Fibroblast of the conjunctiva (primary cell): ENCODE measurements at places on chromosomes 11 and 22.

GRCh38 chr22:22605074-22605404 lies 39.4 kb upstream of the GGTLC2 start:
- DNase-seq: no peak

- no peak for DNase-seq
Observed at GRCh38 chr11:123122852-123123251, 60.9 kb upstream of the HSPA8 start.

DNA sequence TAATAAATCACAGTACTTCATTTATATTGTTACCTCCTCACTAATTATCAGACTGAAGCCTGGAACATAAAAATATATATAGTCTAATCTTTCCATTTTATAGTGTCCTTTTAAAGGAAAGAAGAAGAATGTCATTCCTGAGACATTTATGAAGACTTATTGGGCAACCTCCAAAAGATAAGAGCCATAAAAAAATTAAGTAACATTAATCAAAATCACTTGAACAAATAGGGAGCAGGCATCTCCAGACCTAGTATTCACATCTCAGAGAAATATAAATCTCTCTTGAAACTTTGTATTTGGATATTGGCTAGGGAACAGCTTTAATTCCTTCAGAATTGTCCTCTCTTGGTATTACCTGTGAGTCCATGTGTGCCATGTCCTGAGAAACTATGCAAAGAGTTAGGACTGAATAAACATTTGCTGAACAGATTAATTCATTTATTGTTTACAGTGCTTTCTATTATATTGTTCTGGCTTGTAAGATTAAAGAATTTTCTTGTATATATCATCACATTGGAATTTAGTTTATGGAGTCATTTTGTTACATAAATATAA lies 530.5 kb upstream of the LRRC4C start:
- DNase-seq: no peak

GRCh38 chr11:57318178-57318577 lies 6.6 kb downstream of the TNKS1BP1 start:
- DNase-seq: peak; percentile 50

GRCh38 chr11:4713241-4713640 lies 8.7 kb downstream of the MMP26 start:
- no peak for DNase-seq

- no peak for DNase-seq
Observed at GRCh38 chr11:116467823-116468222, 305.0 kb downstream of the BUD13 start.

DNA sequence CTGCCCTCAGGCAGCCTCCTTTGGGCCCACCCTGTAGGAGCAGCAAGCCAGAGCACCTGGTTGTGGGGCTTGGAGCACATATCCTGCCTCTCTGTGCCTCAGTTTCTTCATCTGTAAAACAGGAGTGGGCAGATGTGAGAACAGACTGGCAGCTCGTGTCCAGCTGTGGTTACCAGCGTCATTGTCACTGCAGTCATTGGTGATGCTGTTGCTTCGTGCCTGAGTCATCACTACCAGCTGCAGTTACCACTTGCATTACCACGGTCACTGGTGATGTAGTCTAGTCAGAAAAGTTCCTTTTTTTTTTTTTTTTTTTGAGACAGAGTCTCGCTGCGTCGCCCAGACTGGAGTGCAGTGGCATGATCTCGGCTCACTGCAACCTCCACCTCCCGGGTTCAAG lies 20.4 kb downstream of the RSPH14 start:
- no peak for DNase-seq

GRCh38 chr11:120352405-120352804 lies 16.2 kb downstream of the ARHGEF12 start:
- no peak for DNase-seq

GRCh38 chr11:103681855-103682254 lies 354.6 kb upstream of the DDI1 start:
- no peak for DNase-seq

GRCh38 chr11:33542921-33543320 lies 157.7 kb downstream of the C11orf91 start:
- no peak for DNase-seq

DNA sequence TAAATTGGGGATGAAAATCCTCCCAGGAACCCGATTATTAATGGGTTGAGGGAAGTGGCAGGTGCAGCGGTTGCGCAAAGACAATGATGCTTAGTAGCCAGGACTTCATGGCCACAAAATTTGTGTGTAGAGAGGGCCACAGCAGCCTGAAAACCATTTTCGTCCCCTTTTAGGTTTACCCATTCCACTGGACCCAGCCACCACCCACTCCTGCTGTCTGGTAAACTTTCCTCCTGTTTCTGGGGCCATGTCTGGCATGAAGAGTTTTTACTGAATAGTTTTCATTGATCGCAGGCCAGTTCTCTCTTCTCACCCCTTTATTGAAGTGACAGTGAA lies 69.5 kb upstream of the SYT13 start:
- DNase-seq: no peak

GRCh38 chr11:59400461-59401261 lies 25.6 kb downstream of the OR5A2 start:
- DNase-seq: no peak

DNA sequence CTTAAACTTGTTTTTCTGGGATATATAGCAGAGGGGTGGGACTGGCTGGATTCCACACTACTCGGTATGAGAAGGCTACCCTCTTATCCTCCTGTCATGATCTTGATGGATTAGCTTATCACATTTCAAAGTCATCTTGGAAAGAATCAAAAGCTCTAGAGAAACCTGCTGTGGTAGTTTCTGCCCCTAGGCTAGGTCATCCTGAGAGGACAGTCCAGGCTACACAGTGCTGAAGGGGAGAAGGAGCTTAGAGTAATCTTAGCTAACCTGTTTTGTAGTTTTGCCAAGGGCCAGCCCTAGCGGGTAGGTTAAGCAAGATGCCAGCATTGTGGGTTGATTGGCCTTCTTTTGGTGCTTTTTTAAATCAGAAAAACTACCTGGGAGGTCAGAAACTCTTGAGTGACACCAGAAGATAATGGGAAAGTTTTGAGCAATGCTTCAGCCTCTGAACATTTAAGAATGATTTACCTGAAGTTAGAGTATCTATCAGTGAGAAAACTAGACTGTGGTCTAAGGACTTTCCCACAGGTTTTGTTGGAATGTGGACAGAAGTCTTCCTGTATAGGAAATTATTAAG lies 21.3 kb downstream of the PIWIL4 start:
- DNase-seq: no peak

- no peak for DNase-seq
Observed at GRCh38 chr11:2261436-2262230, 8.8 kb downstream of the ASCL2 start.

DNA sequence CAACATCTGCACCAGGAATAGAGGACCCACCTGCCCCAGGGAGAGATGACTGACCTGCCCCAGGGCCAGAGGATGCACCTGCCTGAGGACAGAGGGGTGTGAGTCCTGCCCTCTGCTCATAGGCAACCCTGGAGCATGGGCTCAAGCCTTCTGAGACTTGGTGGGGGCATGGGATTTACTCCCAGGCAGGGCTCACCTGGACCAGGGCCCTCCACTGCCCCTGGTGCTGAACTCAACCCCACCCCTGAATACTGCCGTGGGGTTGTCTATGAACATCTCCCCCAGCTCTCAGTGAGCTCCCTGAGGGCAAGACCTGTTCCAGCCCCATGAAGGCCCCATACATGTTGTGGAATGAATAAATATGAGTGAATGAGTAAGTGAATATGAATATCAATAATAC lies 33.8 kb upstream of the MUC5AC start:
- DNase-seq: no peak

GRCh38 chr22:35392357-35392756 lies 7.6 kb upstream of the MCM5 start:
- no peak for DNase-seq

GRCh38 chr11:123377355-123377754 lies 52.7 kb upstream of the GRAMD1B start:
- DNase-seq: no peak

- DNase-seq: no peak
Observed at GRCh38 chr22:16651217-16651616, 58.6 kb upstream of the CCT8L2 start.

DNA sequence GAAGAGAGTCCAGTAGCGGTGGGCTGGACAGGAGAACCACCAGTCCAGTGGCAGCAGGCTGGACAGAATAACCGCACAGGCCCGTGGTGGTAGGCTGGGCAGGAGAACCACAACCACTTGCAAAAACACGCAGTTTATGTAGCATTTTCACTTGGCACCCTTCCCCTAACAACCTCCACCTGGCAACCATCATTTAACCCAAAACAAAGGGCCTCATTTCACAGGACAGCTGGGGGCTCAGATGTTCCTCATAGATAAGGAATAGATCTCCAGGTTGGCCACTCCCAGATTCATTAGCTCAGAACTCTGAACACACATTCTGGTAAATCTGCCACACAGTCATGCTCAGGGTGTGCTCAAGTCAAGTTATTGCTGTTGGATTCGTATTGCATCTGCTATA lies 41.2 kb downstream of the SYTL2 start:
- no peak for DNase-seq

- no peak for DNase-seq
Observed at GRCh38 chr11:33773404-33773986, 825 bp downstream of the FBXO3 start.

DNA sequence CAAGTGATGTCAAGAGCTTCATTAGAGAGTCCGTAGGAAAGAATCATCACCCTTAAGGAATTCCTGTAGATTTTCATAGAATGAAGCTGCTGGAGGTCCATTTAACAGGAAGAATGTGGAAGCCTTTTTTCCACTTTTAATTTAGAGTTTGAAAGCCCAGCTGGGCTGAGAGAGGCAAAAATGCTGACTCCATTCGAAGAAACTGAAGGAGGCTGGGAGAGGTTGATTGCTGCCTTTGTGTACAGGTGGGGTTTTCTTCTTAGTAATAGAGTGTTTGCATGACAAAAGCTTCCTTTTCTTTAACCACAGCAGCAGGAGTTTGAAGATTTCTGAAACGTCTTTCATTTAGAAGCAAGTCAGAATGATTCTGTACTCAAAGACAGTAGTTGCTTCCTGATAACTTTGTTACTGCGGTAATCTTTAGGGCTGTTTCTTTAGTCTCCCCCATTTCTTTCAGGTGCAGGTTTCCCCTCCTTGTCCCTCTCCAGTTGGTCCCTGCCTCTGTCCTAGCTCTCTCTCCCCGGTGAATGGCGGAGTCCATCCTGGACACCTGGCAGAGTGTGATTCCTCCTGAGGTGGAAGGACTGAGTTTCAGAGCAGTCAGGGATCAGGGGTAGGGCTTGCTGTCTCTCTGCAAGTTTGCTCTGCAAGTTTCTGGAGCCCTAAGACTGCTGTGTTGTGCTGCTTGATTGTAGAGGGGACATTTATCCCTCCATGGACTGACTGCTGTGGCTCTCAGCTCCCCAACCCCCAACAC lies 166.2 kb downstream of the LDLRAD3 start:
- no peak for DNase-seq
